ENCODE measurements at places on chromosomes 12 and 14.
A peak's percentile ranks its signal among the peaks of the same experiment; 100 is the strongest.

DNA sequence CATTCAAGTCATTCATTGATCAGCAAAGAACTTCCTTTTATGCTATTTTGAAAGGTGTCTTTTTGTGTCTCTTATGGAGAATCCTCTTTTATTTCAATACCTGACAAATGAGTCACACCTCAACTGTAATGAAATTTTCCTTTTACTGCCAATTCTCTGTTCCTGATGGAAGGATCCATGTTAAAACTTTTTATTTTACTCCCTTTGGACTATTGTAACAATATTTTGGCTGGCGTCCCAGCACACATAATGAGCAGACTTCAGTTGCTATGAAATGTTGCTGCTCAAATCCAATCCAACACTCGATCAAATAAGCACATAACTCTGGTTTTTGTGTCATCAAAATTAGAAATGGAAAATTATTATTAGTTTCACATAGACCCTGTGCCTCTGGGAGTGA, 21.9 kb upstream of the SLC15A5 start:
- no peak for DNase-seq

GRCh38 chr12:52906191-52906601, 1.3 kb upstream of the KRT8 start:
- DNase-seq: no peak

DNA sequence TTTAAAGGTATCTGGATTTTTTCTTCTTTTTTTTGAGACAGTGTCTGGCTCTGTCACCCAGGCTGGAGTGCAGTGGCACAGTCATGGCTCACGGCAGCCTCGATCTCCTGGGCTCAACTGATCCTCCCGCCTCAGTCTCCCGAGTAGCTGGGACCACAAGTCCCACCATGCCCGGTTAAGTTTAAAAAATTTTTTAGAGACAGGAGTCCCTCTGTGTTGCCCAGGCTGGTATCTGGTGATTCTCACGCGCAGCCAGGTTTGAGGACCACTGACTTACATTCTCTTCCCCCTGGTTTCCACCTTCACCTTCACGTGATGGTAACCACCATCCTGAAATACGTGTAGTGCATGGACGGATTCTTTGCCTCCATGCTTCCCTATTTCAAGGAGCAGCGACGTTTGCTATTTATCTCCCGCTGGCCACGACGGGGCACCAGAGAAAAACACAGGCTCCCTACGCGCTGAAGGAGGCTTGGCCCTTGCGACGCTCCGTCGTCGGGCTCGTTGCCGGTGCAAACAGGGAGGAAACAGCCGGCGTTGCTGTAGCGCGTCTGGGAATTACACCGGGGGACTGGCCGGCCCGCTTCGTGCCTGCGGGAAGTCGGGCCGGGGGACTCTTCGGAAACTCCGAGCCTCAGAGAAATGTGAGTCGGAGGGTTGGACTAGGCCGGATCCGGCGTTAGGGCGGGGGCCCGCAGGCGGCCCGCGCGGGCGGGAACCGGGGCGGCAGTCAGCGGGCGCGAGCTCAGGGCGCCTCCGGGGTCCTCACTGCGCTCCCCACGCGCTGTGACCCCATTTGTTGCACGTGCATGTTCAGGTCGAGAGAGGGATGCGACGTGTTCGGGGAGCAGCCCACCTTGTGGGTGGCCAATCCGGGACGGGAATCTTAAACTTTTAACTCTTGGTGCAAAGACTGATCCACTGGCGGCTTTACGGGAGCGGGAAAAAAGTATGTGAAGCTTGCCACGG, at the start of gene TCHP:
Gene TCHP (plus strand): TSS at position 492 of the 969 bp plus-strand sequence. CDS start 2,753 bp downstream, outside the sequence.
- DNase-seq: peak; percentile 74

GRCh38 chr12:77941401-77941800, 110.7 kb downstream of the NAV3 start:
- DNase-seq: no peak

- DNase-seq: no peak
These were observed 753 bp upstream of the DLGAP5 start for GRCh38 chr14:55192054-55192621.

DNA sequence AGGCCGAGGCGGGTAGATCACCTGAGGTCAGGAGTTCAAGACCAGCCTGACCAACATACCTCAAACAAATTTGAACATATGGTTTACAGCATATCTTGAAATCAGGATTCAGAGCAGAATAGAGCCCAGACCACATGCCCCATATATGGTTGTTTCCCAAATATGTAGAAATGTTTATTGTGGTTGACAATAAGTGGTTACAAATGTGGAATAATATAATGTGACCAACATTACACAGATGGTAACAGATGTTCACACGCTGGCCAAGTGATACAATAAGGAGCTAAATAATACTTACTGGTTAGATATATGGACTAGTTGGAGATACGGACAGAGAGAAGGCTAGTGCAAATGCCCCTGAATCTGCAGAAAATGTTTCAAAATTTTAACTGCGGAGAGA, 85.3 kb downstream of the MAPKAPK5 start:
- DNase-seq: no peak

DNA sequence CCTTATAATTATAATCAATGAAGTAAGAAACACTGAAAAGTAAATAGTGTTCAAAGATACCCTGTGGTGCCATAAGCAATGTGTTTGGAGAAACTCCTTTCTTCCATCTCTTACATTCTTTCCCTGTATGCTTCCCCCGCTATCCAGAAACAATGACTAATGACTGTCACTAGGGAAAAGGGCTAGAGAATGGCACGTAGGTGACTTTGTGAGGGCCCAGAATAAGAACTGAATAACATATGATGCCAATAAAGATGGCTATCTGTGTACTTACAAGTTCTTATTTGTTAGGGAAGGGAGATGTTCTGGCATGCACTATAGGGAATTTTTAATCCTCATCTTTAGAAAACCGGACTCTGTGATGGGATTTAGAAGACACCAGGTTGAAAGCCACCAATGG, 4.7 kb upstream of the KRT7 start:
- DNase-seq: no peak

- no peak for DNase-seq
These were observed 82.7 kb downstream of the C14orf132 start for GRCh38 chr14:96121660-96122395.

DNA sequence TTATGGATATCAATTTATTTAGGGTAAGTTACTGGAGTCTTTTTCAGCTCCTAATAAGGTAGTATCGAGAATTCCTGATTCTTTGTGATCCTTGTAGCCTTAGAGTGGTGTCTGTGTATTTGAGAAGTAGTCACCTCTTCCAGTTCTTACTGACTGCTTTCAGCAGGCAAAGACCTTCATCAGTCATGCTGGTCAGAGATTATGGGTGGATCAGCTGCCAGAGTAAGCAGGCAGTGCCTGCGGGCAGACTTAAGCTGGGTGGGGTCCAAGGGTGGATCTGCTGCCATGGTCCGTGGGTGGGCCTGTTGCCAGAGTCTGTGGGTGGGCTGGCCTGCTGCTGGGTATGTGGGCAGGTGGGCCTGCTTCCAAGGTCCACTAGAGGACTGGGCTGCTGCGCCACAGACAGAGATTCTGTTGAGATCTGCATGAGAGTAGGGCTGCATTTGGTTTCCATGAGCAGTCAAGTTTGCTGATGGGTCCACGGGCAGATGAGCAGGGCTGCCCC, 188.7 kb downstream of the ANO2 start:
- DNase-seq: no peak

DNA sequence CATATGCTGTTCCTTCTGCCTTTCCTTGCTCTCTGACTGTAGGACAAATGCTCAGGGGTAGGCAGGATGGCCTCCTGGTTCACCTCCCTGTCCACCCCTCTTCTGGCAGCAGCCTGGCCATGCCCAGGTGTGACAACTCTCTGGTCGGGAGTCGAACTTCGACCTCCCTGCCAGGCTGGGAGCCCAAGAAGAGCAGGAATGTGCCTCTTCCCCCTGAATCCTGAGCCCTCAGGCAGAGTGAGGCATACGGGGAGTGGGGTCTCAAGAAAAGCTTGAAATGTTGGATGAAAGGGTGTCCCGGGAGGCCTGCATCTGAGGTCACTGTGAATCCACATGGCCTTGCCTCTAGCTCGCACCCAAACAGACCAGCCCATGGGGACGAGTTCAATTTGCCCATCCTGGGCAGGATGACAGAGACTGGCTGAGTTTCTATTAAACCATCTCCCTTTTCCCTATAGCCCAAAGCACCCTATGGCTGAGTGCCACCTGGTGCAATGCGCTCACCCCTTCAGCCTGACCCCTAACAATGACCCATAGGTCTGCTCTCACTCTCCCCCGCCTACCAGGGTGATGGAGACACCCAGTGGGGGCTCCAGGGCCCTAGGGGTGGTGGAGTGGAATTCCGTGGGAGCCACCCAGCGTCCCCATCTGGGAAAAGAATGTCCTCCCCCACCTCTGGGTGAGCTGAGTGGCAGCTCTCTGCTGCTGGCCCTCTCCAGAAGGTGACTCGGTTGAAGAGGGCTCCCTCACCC, 52.9 kb upstream of the DIO3 start:
- DNase-seq: no peak

- no peak for DNase-seq
These were observed 1.6 kb downstream of the ATP6V1D start for GRCh38 chr14:67357969-67358354.

GRCh38 chr12:123076604-123077297, 74.1 kb downstream of the PITPNM2 start:
- peak; percentile 55 for DNase-seq

Data from CD4-positive, alpha-beta T cell treated with Interleukin-6 at 100 ng/mL for 8 hours (primary cell).